ENCODE measurements at places on chromosomes 5 and 9. TPM values are rescaled to one million over a fixed set of nuclear protein-coding genes. Genes with fewer than 3 reads are reported as not detected.

The OR1L8 gene
- total RNA-seq = not detected

DNA sequence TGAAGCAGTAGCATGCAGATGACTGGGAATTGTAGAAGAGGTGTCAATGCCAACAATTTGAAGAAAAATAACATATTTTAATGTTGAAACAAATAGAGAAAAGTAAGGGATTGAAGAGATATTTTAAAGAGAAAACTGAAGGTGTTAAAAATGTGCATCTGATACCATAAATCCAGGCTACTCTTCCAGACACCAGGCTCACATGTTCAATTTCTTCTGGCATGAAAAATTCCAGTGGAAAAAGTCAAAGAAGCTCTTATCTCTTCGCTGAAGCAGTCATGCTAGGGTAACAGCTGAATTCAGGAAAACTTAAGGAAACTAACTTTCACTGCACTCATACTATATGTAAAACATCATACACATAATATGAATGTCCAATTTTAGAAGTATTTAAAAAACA lies 335.0 kb downstream of the PDE4D start:
- DNase-seq = no peak

GRCh38 chr5:56971275-56971674 lies 19.4 kb upstream of the MIER3 start:
- no peak for DNase-seq

The GNA14 gene
- 1.5 TPM for total RNA-seq

GRCh38 chr5:172636279-172637050 lies 4.6 kb upstream of the NEURL1B start:
- no peak for DNase-seq

The MELK gene
- total RNA-seq = 2.8 TPM

DNA sequence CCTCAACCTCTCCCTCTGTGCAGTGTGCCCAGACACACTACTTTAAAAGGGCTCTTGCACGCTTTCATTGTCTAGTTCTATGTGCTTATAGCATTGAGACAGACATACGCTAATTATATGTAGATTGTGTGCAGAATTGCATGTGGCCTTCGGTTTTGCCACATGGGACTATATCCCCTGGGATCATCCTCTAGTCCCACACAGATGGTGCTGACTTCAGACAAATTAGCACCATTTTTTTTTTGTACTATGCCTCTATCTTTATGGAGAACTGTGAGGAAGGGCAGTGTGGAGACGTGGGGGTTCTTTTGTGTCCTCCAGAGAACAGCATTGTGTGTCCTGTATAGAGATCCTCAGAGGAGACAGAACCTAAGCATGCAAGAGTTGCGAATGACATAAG lies 29.3 kb downstream of the PAPPA start:
- no peak for DNase-seq

DNA sequence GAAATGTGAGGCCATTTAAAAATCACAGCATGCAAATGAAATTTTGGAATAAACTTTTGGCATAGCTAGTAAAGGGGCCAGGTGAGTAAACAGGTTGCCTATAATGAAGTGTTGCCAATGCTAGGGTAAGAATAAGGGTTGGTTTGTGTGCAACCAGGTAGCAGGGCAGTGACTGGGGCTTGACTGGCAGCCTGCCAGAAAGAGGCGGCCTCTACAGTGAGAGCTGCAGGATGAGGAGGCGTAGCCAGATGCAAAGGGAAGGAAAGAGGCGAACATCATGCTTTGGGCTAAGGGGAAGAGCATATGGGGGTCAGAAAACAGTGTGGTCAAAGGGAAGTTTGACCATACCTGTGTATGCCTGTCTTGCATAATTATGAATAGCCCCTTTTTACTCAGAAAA lies 70.6 kb downstream of the MAST4 start:
- no peak for DNase-seq

The ZNF483 gene
- 1.4 TPM for total RNA-seq

The SNCAIP gene
- 2.4 TPM for total RNA-seq

GRCh38 chr5:87653242-87653641 lies 240.5 kb upstream of the CCNH start:
- no peak for DNase-seq

The C5orf52 gene
- total RNA-seq = not detected

The BHMT gene
- total RNA-seq = not detected

- no peak for DNase-seq
Measured at GRCh38 chr5:162514116-162514515, 446.5 kb downstream of the GABRG2 start.

DNA sequence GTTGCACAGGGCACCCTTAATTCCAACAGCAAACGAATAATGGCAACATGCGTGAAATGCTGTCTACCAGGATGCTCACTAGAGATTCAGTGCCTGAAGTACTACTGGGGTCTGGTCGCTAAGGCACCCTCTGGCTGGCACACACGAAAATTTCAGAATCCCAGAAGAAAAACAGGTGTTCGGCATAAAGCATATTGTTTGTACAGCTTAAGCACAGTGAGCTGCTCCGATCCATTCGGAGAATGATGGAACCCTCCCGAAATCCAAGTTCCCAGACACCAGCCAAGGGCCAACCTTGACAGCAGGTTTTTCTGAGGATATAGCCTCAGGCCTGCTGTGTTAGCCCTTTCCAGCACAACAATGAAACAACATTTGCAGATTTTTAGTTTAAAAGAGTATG lies 61.4 kb upstream of the ALDH1B1 start:
- no peak for DNase-seq

The ZNF658 gene
- total RNA-seq = 11.0 TPM

The PDE8B gene
- 2.3 TPM for total RNA-seq

DNA sequence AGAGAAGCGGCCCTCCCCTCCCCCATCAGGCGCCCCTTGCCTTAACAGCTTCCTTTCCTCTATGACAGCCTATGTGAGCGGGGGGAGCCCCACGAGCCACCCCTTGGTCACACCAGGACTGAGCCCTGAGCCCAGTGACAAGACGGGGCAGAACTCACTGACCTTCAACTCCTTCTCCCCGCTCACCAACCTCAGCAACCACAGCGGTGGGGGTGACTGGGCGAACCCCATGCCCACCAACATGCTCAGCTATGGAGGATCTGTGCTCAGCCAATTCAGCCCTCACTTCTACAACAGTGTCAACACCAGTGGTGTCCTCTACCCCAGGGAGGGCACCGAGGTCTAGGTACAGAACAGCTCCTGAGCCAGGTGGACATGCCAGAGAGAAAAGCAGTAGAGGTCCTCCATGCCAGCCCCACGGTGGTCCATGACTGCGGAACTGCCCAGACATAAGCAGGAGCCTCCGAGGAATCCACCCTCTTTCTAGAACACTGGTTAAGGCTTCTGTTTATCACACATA lies 2.6 kb downstream of the FOXI1 start:
- no peak for DNase-seq

GRCh38 chr5:135426102-135427082 lies 20.8 kb downstream of the DCANP1 start:
- DNase-seq = no peak

GRCh38 chr5:109992264-109992915 lies 302.7 kb downstream of the MAN2A1 start:
- DNase-seq = no peak

The CCNO gene
- total RNA-seq = 5.4 TPM

The LIX1 gene
- total RNA-seq = not detected

DNA sequence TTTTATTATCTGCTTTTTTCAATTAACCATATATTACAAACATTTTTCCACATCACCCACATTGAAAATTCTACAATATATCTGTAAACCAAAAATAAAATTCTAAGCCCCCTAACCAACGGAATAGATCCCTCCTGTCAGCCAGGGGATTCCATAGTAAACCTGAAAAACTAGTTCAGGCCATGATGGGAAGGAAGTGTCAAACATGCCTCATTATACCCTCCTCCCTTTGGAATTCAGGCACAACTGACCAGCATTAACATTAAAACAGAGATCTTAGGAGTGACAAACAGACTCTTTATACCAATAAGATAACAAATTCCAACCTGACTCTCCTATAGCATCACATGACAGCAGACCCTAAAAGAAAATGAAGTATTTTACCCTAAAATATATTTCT lies 113.7 kb upstream of the DMRT1 start:
- no peak for DNase-seq

- peak; percentile 22 for DNase-seq
Measured at GRCh38 chr5:58405175-58405574, 54.7 kb downstream of the PLK2 start.

GRCh38 chr5:59042201-59043055 lies 459.6 kb downstream of the RAB3C start:
- DNase-seq = no peak
